SK-N-SH (cell line): ENCODE measurements at places on chromosomes 7 and 10. TPM values are rescaled to one million over a fixed set of nuclear protein-coding genes. Genes with fewer than 3 reads are reported as not detected.

The SRPK2 gene
- 15.4 and 17.3 TPM in 2 replicates for polyA plus RNA-seq

The SPDYE16 gene
- polyA plus RNA-seq = 0.10 TPM in 1 of 2 replicates, not detected in the other

- no peaks in the 10 kb centered on the region for H3K4me1 ChIP-seq
- DNase-seq = no peak
- H3K36me3 ChIP-seq = no peaks in the 10 kb centered on the region
- no peaks in the 10 kb centered on the region for H3K27me3 ChIP-seq
- H3K4me3 ChIP-seq = no peak overlapping the region
- H3K27ac ChIP-seq = no peak overlapping the region
These were observed 10.1 kb downstream of the NPC1L1 start for GRCh38 chr7:44530990-44531389.

The OR2A5 gene
- polyA plus RNA-seq = not detected in 2 replicates

The ATOH7 gene
- 0.08 and 0.12 TPM in 2 replicates for polyA plus RNA-seq

- no peaks in the 10 kb centered on the region for H3K27me3 ChIP-seq
- H3K27ac ChIP-seq = no peak overlapping the region
- no peaks in the 10 kb centered on the region for H3K36me3 ChIP-seq
These were observed 1.6 kb upstream of the AGK start for GRCh38 chr7:141549582-141549981.

The CAV1 gene
- polyA plus RNA-seq = 968 and 1,061 TPM in 2 replicates

- no peaks in the 10 kb centered on the region for H3K36me3 ChIP-seq
- H3K27ac ChIP-seq = no peak overlapping the region
- DNase-seq = no peak
- no peak overlapping the region for H3K4me3 ChIP-seq
- H3K4me1 ChIP-seq = no peaks in the 10 kb centered on the region
These were observed 221.0 kb downstream of the DYNC1I1 start for GRCh38 chr7:95993380-95993779.

GRCh38 chr10:60208676-60209269 is 180.9 kb downstream of the ANK3 start:
- no peaks in the 10 kb centered on the region for H3K4me1 ChIP-seq
- H3K27ac ChIP-seq = no peak overlapping the region
- no peaks in the 10 kb centered on the region for H3K36me3 ChIP-seq

- peaks cover 20% of the 10 kb centered on the region; the same call in 1 of the 2 replicates for H3K27me3 ChIP-seq
- H3K4me1 ChIP-seq = no peaks in the 10 kb centered on the region
- DNase-seq = no peak
- no peak overlapping the region for H3K4me3 ChIP-seq
- no peak overlapping the region for H3K27ac ChIP-seq
These were observed 107.5 kb downstream of the POU6F2 start for GRCh38 chr7:39085189-39085588.

DNA sequence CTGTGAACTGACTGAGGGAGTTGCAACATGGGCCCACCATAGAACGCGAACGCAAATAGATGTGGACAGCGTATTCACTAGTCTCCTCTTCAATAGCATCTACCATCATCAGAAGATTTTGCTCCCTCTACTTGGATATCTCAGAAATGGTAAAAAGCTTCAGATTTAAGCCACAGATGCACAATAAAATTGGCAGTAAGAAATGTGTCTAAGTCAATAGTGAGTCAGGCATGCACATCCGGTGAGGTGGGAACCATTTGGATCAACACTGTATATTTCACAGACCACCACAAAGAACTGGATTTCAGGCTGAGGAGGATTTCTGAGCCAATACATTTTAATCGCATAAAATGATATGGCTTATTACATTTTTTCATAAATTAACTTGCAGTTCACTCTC is 111.5 kb upstream of the ADAM12 start:
- no peaks in the 10 kb centered on the region for H3K36me3 ChIP-seq
- H3K27me3 ChIP-seq = no peaks in the 10 kb centered on the region
- H3K4me3 ChIP-seq = no peak overlapping the region
- no peak for DNase-seq
- no peak overlapping the region for H3K27ac ChIP-seq

- no peaks in the 10 kb centered on the region for H3K27me3 ChIP-seq
- no peaks in the 10 kb centered on the region for H3K36me3 ChIP-seq
- no peaks in the 10 kb centered on the region for H3K4me1 ChIP-seq
- no peak for DNase-seq
- H3K4me3 ChIP-seq = no peak overlapping the region
- no peak overlapping the region for H3K27ac ChIP-seq
These were observed 74.9 kb downstream of the CARD11 start for GRCh38 chr7:2968616-2969397.

GRCh38 chr10:14459665-14460064 is 128.9 kb upstream of the FRMD4A start:
- H3K36me3 ChIP-seq = no peaks in the 10 kb centered on the region
- no peak for DNase-seq
- H3K4me1 ChIP-seq = no peaks in the 10 kb centered on the region

GRCh38 chr7:28850699-28851098 is 107.4 kb downstream of the TRIL start:
- no peak overlapping the region for H3K27ac ChIP-seq
- H3K36me3 ChIP-seq = no peaks in the 10 kb centered on the region
- peaks cover 4% of the 10 kb centered on the region; the same call in 1 of the 2 replicates for H3K4me1 ChIP-seq
- no peak for DNase-seq
